Mucosa of gallbladder (tissue), 1 donor: ENCODE measurements at places on chromosomes 6 and 20. TPM values are rescaled to one million over a fixed set of nuclear protein-coding genes. Genes with fewer than 3 reads are reported as not detected.

GRCh38 chr6:80547827-80548226, 441.4 kb downstream of the BCKDHB start:
- no peak for DNase-seq

GRCh38 chr6:136069119-136069518, 181.0 kb downstream of the MTFR2 start:
- DNase-seq, result no peak

- DNase-seq, result no peak
Measured at GRCh38 chr20:58056921-58057686, 171.3 kb downstream of the ANKRD60 start.

DNA sequence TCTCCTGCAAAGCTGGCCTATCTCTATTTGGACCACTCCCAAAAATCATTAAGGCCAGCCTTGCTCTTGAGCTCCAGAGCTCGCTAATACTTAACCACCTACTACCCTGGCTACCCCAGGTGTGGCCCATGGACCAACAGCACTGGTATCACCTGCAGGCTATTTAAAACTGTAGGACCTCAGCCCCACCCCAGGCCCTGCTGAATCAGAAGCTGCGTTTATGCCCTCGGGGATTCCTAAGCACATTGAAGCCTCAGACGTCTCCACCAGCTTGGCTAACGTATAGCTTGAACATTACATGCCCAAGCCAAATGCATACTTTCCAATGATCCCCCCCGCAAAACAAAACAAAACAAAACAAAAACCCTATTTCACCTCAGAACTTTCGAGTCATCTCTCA, 19.7 kb upstream of the SPAG4 start:
- no peak for DNase-seq

GRCh38 chr6:139588734-139589593, 214.5 kb upstream of the CITED2 start:
- no peak for DNase-seq

DNA sequence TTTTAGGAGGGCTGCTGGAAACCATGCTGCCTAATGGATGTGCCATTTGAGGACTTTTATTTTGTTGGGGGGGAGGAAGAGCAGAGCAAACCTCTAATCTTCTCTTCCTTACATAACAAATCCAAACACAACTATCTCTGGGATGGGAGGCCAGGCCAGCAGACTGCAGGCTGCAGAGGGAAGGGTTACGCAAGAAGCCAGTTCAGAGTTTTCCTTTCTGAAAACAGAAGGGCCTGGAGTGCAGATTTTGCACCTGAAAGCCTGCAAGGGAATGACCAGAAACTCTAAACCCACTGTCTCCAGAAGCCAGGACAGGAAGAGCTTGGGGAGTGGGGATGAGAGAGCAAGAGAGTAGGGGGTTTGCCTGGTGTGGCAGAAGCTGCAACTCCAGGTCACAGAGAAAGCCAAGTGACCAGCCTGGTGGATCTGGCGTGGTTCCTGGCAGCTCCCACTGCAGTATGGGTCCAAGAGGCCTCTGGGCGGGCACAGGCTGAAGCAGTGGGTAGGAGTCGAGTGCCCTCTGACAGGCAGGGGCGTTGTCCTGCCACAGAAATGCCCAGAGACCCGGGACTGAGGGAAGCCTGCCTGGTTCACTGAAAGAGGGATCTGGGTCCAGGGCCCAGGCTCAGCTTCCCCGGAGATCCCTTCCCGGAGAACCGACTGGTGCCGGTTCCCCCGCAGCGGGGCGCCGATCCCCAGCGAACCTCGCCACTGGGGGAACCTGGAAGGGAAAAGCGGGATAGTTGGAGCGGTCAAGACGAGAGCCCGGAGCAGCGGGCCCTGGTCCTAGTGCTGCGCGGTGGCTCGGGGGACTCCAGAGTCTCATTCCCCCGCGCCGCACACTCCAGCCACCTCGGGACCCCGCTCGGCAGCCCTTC, 6.7 kb downstream of the MAFB start:
- DNase-seq, result no peak

- DNase-seq, result no peak
Measured at GRCh38 chr6:112980676-112981075, 633.5 kb downstream of the RFPL4B start.

GRCh38 chr6:152091201-152091600, 283.7 kb downstream of the ESR1 start:
- no peak for DNase-seq

DNA sequence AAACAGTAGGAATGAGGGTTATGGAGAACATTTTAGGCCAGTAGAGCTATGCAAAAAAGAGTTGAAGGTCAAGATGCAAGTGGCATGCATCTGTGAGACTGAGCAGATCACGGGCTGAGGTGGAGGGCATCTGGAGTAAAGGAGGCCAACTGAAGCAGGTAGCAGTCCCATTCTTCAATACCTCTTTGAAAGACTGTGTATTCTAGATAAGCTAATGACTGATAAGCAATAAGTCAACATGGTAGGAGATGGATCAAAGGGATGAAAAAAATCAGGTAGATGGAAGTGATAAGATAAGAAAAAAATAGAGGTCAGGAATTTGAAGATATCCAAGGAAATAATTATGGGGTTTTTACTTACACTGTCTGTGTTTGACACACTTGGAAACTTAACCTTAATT, 55.6 kb downstream of the ARMC2 start:
- no peak for DNase-seq

DNA sequence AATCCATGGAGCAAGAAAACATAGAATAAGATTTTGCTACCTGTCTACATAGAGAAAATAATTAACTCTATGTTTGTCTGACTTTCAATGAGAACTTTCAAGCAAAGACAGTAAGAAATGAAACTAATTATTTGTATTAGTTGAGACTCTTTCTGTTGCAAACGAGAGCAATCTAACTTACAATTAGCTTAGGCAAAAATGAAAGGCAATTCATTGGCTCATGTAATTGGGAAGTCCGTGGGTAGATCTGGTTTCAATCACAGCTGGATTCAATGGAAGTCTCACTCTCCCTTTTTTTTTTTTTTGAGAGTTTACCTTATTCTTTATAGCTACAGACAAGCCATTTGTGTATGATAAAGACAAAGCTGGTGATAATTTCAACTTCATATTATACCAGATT, 68.2 kb upstream of the STXBP5 start:
- no peak for DNase-seq

DNA sequence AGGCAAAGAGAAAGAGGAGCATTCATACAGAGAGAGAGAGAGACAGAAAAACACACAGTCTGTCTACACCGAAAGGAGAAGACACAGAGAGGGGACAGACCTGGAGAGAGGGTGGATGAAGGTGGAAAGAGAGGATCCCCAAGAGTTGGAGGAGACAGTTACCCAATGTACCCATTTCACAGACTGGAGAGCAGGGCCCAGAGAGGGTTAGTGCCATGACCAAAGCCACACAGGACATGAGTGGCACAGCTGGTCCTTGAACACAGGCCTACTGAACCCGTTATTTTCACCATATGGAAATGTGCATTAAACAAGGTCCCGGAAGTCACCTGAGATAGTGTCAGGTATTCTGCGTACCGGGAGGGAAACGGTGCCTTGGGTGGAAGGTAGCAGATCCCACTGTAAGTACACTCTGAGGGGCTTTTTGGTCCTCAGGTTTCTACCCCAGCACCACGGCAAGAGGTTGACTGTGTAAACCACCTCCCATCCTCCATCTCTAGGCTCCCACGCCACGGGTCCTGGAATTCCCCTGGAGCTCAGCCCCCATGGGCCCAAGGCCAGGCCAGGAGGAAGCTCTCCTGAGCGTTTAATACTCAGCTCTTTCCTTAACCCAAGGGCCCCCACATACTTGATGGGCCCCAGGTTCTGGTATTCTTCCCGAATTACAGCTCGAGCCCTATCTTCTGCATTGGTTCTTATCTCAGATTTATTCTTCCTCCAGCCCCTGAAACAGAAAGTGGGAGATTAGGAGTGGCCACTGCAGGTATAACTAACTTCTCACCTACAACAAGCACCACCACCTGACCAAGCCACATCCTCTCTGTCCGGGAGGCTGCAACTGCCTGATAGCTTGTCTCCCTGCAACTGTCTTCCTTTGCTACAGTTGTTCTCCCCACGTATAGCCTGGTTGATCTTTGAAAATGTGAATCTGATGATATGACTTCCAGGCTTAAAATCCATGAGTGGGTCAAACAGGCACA, 38.4 kb upstream of the OCSTAMP start:
- no peak for DNase-seq

DNA sequence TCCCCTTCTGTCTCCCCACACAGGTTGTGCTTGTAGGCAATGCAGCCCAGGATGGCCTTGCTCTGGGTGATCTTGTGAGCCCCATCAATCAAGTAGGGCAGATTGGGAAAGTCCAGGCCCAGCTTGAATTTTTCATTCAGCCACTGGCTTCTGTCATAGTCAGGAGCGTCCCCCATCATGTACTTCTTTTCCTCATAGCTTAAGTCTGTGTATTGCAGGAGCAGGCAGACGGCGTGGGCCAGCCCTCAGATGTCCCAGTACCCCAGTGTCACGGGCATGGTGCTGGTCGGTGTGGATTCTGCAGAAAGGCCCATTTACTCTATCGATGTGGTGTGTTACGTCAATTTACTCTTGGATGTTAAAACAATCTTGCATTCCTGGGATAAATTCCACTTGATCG, 40.1 kb upstream of the SLC16A10 start:
- no peak for DNase-seq

DNA sequence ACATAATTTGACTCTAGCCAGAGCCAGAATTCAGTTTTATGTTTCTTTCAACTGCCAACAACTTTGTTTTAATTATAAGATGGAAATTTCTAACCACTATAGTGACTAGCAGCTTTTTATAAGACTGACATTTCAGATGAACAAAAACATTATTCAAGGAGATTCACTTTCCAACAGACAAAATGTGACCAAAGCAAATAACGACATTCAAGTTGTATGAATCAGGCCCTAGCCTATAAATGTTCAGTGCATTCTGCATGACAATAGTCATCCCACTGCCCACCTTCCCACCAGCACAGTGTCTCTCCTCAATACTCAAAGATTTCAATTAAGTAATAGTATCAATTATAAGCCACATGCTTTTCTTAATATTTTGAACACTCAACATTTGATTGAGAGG, 200.7 kb downstream of the KHDC1L start:
- DNase-seq, result no peak

DNA sequence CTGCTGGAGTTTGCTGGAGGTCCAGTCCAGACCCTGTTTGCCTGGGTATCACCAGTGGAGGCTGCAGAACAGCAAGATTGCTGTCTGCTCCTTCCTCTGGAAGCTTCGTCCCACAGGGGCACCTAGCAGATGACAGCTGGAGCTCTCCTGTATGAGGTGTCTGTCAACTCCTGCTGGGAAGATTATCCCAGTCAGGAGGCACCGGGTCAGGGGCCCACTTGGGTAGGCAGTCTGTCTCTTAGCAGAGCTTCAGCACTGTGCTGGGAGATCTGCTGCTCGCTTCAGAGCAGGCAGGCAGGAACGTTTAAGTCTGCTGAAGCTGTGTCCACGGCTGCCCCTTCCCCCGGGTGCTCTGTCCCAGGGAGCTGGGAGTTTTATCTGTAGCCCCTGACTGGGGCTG, 96.8 kb upstream of the SLC35F1 start:
- DNase-seq, result no peak

DNA sequence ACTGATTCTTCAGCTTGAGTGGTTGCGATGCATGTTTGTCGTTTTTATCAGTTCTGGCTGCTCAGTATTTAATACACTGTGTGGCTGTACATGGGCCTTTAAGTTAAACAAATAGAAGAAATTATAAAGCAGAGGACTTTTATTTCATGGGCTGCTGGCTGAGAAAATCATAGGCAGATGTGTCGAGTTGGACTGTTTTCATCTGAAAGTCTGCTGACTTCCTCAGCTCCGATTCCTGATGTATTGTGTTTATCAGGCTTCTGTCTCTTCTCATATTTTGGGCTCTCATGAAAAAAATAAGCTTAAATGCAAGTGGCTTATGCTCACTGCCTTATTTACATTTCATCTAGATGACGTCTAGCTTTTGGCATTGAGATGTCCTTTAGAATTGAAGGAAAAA, 129.5 kb upstream of the GGTLC1 start:
- DNase-seq, result no peak

DNA sequence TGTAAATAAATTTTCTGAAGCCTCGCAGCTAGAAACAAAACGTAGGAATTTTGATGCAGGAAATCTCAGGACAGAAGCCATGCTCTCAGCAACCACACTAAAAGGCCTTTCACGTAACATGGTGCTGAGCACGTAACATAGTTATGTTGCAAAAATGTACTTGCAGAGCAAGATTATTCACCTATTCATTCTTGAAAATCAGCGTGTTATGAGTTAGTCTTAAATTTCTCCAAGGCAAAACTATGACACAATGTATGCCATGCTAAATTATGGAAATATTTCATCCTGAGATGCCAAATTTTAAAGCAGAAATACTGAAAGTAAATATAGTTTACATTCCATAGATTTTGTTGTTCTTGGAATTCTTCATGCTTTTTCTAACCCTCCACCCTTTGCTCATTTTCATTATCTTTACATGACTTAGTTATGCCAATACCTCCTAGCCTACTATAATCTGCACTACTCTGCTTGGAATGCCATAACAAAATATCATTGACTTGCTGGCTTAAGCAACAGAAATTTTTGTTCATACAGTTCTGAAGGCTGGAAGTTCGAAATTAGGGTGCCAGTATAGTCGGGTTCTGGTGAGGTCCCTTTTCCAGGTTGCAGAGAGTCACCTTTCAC, 179.8 kb upstream of the BMP5 start:
- DNase-seq, result no peak

GRCh38 chr20:36548006-36548315, 6.6 kb downstream of the MYL9 start:
- DNase-seq, result no peak

GRCh38 chr6:154565331-154565730, 54.8 kb upstream of the CNKSR3 start:
- no peak for DNase-seq

DNA sequence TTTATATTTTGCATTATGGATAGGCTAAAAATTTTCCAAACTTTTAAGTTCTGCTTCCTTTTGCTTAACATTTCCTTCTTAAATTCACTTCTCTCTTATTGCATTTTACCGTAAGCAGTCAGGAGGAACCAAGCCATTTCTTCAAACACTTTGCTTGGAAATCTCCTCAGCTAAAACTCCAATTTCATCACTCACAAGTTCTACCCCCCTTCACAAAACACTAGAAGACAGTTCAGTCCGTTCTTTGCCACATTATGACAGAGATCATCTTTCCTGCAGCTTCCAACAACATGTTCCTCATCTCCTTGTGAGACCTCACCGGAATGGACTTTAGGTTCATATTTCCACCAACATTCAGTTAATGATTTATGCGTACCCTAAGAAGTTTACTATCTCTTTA, 79.2 kb upstream of the LY86 start:
- DNase-seq, result no peak

The SENP6 gene
- 71.2 TPM for total RNA-seq

The CGA gene
- total RNA-seq, result not detected

The ADGRF5 gene
- total RNA-seq, result 10.1 TPM

The EPB41L2 gene
- total RNA-seq, result 110 TPM

The DSN1 gene
- total RNA-seq, result 8.7 TPM

The KATNA1 gene
- total RNA-seq, result 8.5 TPM

The GPLD1 gene
- total RNA-seq, result 2.3 TPM

The CCM2L gene
- total RNA-seq, result 5.6 TPM

The CDH4 gene
- total RNA-seq, result 3.5 TPM

The NDUFAF4 gene
- total RNA-seq, result 25.9 TPM
